ENCODE measurements at places on chromosomes 12 and 14.

- DNase-seq: no peak
These were observed 2.2 kb downstream of the TMEM132C start for GRCh38 chr12:128269181-128269591.

- no peak for DNase-seq
These were observed 9.0 kb downstream of the LGALS3 start for GRCh38 chr14:55138091-55138490.

- DNase-seq: no peak
These were observed 9.1 kb upstream of the FBLN5 start for GRCh38 chr14:91956616-91957015.

- DNase-seq: no peak
These were observed 208.1 kb downstream of the PHLDA1 start for GRCh38 chr12:75823475-75823874.

GRCh38 chr14:106276326-106277267, 750.2 kb downstream of the TMEM121 start:
- DNase-seq: no peak

DNA sequence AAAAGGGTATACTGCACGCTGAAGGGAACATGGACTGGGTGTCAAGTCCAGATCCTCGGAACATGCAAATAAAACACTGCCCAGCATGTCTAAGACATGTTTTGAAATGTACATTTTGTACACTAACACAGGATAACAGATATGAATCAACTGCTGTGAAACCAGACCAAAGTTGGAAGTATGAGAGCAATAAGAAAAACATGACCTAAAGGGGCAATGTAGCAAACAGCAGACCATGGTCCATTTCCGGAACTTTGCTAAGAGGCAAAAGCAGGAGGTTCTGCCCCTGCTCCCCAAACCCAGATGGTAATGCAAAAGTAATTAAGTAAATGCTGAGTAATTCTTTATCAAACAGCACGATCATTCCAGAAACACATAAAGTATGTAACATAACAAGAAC, 125.2 kb downstream of the SLC25A21 start:
- DNase-seq: no peak

GRCh38 chr12:124507188-124508109, 60.0 kb downstream of the NCOR2 start:
- no peak for DNase-seq

DNA sequence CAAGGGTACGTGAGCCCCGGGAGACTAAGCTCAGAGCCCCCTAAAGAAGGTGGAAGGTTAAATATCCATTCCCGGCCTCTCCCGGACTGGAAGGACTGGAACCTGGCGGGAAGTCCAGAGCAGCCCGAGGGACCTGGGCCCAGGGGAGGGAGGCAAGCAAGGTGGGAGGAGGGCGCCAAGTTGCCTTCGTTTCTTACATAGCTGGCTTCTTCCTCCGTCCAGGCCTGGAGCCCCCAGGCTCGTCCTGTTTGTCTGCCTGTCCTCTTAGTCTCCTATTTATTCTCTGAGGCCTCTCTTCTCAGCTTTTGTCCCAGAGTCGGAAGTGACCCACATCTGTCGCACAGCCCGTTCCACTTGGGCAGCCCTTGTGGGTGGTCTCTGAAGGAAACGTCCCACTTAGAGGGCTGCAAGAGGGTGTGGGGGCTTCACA, 745 bp downstream of the PCK2 start:
- DNase-seq: no peak

GRCh38 chr12:80936353-80936641, 1.4 kb downstream of the LIN7A start:
- DNase-seq: no peak

DNA sequence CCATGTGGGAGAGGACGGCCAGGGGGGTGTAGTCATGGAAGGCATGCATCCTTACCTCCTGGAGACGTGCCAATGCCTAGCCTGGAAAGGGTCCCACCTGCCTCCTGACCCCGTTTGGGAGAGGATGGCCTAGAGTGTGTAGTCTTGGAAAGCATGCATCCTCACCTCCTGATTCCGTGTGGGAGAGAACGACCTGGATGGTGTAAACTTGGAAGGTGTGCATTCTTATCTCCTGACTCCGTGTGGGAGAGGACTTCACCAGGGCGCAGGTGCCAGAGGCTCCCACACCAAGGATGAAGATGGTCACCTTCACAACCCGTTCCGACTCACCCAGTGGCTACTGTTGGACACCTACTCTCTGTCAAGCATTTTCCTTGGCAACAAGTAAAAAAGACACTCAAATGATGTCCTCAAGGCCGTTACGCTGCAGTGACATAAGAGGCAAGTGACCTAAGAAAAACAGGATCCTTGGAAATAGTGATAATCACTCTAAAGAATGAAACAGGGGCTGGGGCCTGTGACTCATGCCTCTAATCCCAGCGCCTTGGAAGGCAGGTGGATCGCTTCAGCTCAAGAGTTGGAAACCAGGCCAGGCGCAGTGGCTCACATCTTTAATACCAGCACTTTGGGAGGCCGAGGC, 37.5 kb upstream of the FZD10 start:
- no peak for DNase-seq

GRCh38 chr14:22539831-22540230, 49.2 kb downstream of the DAD1 start:
- DNase-seq: no peak

GRCh38 chr12:118102070-118102469, 1.7 kb downstream of the VSIG10 start:
- no peak for DNase-seq

DNA sequence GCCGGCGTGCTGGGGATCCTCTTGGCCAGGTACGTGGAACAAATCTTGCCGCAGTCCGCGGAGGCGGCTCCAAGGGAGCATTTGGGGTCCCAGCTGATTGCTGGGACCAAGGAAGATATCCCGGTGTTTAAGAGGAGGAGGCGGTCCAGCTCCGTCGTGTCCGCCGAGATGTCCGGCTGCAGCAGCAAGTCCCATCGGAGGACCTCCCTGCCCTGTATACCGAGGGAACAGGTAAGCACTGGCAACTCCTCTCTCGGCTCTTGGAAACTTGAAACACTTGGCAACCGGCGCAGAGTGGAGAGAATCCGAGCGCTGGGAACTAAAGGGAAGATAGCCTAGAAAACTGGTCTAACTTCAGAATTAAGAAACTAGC, 1.7 kb downstream of the PDE3A start:
- DNase-seq: peak; percentile 1

GRCh38 chr14:106204063-106204462, 677.7 kb downstream of the TMEM121 start:
- DNase-seq: no peak

DNA sequence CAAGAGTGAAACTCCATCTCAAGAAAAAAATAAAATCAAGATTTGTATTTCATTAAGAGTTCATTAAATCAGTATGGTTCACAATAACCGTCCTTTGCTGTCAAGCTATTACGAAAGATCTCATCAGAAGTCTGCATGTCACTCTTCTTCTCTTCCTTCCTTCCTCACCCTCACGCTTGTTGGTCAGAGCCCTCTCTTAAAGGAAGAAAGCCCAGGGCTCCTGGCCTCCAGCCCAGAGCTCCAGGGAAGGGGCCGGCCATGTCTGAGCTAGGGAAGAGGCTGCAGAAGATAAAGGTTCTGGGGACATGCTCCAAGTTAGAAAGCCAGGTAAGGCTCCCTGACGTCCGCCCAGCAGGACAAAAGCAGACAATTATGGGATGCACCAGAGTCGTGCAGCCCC, 43.1 kb upstream of the DLK1 start:
- DNase-seq: no peak

DNA sequence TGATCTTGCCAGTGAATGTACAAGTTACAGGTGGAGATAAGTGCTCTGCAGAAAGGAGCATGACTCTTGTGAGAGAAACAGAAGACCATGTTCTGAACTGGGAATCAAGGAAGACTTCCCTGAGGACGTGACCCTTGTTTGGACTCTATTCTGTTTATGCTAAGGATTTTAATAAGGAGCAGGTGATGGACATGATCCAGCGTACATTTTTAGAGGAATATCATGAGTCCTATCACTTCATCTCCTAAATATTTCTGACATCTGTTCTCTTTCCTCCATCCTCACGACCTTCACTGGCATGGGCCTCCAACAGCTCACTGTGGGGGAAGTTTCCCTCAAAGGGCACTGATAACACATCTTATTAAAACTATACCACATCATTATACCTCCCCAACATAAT, 7.9 kb upstream of the SLC38A1 start:
- DNase-seq: no peak

DNA sequence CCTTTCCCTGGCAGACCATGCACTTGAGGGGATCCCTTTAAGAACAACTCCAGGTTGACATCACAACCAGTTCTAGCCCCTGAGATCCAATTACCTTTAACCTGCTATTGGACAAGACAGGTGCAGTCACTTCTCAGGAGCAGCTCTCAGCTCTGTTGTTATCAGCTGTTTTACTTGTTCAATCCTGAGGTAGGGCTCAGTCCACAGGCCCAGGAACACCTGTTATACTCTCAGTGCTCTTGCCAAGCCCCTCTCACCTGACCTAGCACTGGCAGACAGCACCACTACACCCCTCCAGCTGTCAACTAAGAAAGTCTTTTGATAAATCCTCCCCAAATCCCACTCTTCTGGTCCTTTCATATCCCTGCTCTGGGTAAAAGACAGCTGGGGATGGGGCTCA, 163.9 kb upstream of the TMTC2 start:
- DNase-seq: no peak
